ENCODE measurements at places on chromosomes 12 and 14.

DNA sequence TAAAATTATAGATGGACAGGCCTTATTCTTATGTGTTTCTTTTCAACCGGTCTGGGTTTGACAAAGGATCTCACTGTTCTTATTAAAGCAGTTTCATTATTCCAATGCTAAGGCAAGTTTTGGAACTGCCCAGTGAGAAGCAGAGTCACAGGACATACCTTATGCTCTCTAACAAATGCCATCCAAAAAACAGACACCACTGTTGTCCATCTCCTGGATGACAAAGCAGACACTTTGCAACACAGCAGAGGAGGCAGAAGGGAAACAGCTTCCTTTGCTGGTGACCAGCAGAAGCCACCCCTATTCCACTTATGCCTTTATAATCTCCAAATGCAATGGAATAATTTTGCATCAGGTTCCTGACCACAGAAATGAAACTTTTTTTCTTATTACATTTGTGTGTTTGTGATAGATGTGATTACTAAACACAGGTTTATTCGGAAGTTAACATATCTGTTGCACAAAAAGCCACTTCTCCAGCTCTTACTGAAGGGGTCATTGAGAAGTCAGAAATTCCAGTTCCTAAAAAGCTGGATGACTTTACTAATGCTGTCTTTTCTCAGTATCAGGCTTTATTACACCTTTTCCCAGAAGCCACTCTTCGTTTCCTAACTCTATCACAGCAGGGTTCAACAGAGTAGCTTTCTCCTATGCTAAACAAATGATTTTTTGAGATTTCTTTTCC, 115.6 kb downstream of the BTG1 start:
- no peak for DNase-seq

- no peak for DNase-seq
Measured at GRCh38 chr12:15151161-15152091, 69.8 kb downstream of the RERG start.

DNA sequence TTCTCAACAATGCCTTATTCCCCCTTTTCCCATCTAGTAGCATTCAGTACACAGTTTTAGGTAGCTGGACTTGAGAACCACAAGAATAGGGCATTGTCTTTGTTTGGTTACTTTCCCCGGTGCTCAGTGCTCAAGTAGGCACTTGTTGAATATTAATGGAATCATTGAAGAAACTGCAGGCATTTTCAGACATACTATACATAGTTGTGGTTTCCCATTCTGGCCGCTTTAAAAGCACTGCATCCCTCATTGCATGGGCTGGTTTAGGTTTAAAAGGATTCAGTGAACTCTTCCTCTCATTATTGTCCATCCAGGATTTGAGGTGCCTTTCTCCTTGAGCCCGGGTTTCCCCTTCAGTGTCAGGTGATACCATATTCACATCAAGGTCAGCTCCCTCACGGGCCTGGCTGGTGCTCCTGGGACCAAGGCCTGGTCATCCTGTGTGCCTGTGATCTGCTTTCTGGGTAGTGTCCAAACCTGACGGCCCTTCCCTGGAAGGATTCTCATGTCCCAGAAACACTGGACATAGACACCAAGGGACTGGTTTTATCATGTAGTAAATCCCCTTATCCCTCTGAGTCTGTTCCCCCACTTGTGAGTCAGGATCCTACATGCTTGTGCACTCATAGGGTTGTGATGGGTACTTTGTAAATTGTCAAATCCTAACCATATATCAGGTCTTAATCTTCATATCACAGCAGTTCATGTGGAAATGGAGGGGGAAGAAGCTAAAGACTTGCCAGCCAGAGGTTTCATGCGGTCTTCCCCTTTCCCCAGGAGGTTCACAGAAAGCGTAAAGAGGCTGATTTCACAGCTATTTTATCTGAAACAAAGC, 7.4 kb downstream of the TCP11L2 start:
- no peak for DNase-seq

DNA sequence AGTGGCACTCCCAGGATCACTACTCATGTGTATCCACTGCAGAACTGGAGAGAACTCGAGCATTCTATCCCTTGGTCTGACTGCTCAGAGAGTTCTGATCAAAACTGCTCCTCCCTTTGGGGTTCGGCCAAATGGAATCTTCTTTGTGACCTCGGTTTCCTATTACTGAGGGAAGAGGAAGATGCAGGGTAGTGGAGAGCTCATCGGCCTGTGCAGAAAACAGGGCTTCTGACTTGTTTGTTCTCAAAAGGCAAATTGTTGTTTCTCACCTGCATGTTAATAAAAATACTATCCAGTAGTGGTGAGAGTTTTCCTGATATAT, 17.1 kb upstream of the AKAP6 start:
- DNase-seq, result no peak

DNA sequence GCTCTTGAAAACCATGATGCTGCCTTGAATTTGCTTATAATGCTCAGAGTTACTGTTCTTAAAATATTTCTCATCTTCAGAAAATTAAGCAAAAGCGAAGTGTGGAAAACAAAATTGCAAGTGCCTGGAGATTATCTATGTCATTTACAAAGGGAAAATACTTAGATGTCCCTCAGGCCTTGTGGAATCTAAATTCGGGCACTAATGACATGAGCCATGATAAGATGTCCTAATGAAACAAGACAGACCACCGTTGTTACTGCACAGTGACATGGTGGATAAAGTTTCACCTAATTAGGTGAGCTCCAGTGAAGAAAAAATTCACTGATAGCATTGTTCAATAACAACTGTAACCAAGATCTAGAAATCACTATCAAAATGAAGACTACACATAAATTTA, 30.4 kb downstream of the PPP1R13B start:
- no peak for DNase-seq
